ENCODE measurements at places on chromosomes 1 and 21. TPM values are rescaled to one million over a fixed set of nuclear protein-coding genes. Genes with fewer than 3 reads are reported as not detected.

The PPP2R5A gene
- polyA plus RNA-seq: 45.2 TPM

The TNFSF18 gene
- 0.71 TPM for polyA plus RNA-seq

- DNase-seq: no peak
These were observed 2.3 kb downstream of the ECE1 start for GRCh38 chr1:21287905-21288514.

The DRAM2 gene
- polyA plus RNA-seq: 41.7 TPM

Measured in spinal cord (tissue), 10 donors.